ENCODE measurements at places on chromosomes 2 and 18.
A peak's percentile ranks its signal among the peaks of the same experiment; 100 is the strongest.

- DNase-seq, result no peak
These were observed 208.7 kb downstream of the KCNE4 start for GRCh38 chr2:223260681-223261080.

- no peak for DNase-seq
These were observed 168.1 kb downstream of the ETAA1 start for GRCh38 chr2:67565262-67565661.

DNA sequence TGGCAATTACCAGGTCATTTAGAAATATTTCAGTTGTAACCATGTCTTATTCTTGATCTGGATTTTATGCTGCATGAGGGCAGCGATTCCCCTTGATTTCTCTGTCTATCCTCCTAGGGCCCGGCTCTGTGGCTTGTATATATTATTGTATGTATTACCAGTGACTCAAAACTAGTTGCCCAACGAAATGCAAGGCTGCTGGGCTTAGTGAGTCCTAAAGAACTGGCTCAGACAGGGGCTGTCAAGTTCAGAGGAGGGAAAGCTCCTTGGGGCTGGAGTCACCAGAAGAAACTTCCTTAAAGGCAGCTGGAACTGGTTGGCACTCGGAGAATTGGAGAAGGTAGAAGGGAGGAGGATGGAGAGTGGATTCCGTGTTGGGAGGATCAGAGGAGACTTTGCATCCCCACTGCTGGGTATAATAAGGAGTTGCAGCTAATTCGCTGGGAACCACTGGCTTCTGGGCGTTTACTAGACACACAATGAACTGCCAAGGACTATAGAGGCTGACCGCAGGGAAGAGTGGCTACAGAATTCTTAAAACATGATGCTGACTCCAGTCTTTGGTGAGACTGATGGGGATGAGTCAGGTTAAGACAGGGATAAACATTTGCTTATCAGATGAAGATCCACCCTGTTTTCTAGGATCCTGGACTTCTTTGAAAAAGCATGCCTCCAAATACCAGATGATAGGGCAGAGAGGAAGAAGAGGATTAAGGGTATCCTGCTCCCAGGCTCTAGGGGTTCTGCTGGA, 104.3 kb downstream of the PRKCE start:
- no peak for DNase-seq

- DNase-seq, result no peak
These were observed 41.0 kb downstream of the DTNB start for GRCh38 chr2:25632396-25632795.

GRCh38 chr2:25742501-25742900, 69.1 kb upstream of the DTNB start:
- no peak for DNase-seq

DNA sequence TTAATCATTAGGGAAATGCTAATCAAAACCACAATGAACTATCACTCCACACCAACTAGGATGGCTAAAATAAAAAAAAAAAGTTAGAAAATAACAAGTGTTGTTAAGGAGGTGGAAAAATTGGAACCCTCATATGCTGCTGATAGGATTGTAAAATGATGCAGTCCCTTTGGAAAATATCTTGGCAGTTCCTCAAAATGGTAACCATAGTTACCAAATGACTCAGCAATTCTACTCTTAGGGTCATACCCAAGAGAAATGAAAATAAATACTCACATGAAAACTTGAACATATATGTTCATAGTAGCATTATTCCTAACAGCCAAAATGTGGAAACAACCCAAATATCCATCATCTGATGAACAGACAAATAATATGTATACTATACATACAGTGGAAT, 15.7 kb upstream of the ACVR2A start:
- no peak for DNase-seq

DNA sequence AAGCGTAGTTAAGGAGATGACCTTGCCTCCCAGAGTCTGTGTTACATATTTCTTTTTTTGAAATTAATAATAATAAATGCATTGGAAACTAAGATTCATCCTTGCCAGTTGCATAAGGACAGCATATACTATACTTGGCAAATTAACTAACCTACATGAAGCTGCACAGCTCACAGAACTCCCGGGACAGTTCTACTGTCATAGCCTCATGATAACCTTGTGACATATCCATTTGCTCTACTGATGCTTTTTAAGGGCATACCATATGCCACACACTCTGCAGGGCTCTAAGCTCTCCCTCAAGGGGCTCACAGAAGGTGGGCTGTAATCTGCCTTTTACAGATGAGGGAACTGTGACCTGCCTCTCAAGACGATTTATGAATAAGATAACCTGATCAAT, 3.8 kb downstream of the ITGB1BP1 start:
- DNase-seq, result no peak

DNA sequence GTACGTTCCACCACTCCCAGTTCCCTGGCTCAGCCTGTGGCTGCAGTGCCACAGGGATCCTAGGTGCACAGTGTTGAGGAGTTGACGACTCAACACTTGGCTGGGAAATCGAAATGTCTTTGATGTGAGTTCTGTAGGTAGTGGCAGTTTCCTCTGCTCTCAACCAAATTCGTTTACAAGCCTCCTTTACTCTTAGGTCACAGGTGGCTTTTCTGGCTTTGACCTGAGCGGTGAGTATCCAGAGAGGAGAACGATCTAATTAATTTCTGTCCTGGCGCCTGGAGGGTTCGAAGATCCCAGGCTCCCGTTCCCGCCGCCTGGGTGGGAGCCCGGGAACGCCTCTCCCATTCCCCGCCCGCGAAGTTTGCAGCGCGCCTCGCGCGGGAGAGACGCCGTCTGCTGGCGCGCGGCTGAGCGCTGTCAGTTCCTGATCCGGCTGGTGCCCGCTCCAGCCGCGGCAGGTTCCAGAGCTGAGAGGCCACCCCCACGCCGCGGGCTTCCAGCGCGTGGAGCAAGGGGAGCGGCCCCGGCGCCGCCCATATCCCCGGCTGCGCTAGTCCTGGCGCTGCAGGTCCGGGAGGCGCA, at the start of gene LAMA3:
Gene LAMA3, plus strand, starts transcription at position 423 of the 585 bp plus-strand sequence. CDS start 231 bp downstream, outside the sequence.
- peak; percentile 46 for DNase-seq

- no peak for DNase-seq
These were observed 4.8 kb downstream of the ITGA4 start for GRCh38 chr2:181462033-181462432.

DNA sequence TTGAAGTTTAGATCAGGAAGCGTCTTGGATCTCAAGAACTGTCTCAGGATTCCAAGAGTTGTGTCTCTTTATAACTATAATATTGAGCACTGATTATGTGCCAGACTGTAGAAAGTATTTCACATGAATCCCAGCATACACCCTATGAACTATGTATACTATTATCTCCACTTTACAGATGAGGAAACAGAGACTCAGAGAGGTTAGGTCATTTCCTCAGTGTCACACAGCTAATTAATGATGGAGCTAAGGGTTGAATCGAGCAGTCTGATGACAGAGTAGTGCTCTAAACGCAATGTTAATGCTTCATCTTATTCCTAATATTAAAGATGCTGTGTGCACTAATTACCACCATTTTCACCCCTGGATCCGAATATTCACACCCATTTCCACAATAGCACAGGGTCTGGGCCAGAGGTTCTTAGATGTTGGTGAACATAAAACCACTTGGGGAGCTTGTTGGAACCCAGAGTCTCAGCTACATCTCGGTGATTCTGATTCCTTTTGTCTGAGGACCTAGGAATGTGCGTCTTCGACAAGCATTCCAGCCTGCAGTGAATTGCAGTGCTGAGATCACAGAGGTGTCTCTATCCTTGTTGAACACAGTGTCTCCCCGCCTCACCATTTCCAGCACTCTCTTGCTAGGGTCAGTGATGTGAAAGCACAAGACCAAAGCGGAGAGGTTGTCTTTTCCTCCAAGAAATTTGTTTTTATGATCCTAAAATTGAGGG, 213.8 kb downstream of the SP3 start:
- no peak for DNase-seq

Data from progenitor cell of endocrine pancreas (in vitro differentiated cells).